ENCODE measurements at places on chromosomes 13 and 19.

GRCh38 chr19:47231215-47232054 lies 436 bp upstream of the BBC3 start:
- peak; percentile 66 for DNase-seq

GRCh38 chr19:52217576-52217975 lies 27.7 kb downstream of the PPP2R1A start:
- DNase-seq, result no peak

DNA sequence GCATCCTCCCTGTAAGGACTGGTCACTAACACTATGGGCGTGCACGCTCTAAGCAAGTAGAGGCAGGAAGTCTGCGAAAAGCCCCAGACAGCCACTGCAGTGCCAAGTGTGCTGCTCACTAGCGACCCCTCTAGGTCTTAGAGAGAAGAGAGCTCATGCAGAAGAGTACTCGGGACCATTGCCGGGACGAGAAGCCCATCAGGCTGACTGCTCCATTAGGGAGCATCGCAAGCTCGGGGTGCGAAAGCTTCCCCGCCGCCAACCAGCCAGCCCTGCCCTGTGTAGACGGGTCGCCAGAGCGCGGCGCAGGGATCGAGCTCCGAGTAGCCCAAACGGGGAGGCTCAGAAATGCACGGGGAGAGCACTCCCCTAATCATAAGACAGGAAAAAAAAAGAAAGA lies 16.6 kb downstream of the POU4F1 start:
- DNase-seq, result no peak

DNA sequence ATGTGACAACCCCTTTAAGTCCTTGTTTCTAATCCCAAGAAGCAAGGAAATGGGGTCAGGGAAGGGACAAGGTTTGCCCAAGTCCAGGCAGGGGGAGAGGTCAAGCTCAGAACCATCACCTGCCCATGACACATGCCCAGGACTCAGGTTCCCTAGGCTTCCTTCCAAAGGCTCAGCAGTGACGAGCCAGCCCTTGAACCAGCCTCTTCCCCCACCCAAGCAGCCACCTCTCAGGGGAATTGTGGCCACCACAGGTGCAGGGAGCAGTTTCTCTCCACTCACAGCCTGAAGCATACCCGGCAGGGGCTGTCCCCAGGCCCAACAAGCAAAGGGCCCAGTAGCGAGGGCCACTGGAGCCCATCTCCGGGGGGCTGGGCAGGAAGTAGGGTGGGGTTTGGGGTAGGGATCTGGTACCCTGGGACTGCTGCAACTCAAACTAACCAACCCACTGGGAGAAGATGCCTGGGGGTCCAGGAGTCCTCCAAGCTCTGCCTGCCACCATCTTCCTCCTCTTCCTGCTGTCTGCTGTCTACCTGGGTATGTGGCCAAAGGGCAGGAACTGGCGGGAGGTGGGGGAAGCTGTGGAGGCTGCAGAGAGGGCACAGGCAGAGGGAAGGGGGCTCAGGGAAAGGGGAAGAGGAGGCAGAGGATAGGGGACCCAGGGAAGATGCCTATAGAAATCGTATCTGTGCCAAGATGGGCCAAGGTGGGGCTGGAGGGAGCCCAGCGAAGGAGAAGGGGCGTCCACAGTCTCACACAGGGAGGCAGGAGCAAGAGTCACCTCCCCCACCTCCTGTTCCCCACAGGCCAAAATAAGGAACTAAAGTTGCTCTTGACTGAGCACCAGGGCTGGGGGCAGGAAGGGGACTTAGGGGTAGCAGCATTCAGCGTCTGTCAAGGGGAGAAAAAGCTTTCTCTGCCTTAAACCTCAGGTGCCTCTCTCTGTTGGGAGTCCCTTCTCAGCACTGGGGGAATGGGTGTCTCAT lies at the start of gene CD79A:
CD79A (plus strand) TSS at position 433 of the 986 bp plus-strand sequence; CDS start at position 459, 26 bp downstream.
- no peak for DNase-seq

DNA sequence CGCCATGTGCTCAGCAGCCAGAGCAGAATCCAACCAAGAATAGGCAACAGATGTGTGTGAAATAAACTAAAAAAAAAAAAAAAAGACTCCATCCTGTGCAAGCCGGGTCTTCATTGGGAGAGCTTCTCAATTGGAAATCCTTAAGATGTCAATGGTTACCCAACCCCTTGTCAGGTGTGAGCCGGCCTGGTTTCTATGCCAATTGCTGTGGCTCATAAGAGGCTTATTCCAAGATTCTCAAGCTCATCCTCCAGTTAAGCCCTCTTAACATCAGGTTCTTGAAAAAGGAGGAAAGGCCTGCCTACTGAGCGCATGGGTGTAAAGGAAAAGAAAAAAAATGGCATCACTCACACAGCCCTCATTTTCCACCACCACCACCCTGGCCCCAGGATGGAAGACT lies 1084.6 kb downstream of the UQCRFS1 start:
- DNase-seq, result no peak

DNA sequence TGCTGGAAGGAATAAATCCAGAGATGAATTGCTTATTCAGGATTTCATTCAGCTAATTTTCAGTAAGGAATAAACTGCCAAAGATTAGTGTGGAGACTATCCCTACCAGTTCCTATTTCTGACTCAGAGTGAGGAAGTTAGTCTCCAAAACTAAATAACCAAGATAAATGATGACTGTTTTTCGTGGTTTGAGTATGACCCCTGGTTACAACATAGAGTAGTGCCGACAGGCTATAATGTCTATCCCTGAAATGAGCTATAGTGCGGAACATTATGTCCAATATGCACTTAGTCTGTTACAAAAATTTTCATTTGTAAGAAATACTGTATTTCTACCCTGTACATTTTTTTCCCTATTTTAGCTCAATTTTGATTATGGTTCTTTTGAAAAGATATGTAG lies 51.4 kb downstream of the NBEA start:
- DNase-seq, result no peak

DNA sequence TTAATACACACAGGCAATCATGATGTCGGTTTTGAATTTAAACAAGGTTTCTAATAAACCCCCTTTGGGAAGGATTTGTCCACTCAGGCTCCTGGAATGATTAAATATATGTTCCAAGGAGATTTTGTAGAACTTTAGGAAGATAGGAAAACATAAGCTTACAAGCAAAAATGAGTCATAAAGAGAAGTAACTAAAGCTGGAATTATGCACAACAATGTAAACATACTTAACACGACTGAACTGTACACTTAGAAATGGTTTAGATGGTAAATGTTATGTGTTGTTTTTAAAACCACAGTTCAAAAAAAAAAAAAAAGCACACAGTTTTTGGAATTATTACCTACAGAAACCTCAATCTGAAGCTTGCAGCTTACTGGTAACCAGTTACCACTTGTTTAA lies 304.4 kb downstream of the NALCN start:
- no peak for DNase-seq

DNA sequence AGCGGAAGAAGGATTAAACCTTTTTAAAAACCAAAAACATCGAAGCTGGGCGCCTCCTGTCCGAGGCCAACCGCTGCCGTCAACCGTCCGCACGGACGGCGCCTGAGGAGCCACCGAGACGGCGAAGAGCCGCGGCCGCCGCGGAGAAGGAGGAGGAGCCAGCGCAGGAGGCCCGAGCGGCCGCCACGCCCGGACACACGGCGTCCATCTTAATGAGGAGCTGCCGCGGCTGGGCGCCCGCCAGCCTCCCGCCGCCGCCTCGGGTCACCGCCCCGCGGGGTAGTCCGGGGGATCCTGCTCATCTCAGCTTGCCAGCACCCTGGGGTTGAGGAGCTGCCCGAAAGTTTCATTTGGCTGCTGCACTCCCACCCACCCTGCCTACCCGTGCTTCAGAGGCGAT lies 10.6 kb downstream of the ZSCAN1 start:
- no peak for DNase-seq

DNA sequence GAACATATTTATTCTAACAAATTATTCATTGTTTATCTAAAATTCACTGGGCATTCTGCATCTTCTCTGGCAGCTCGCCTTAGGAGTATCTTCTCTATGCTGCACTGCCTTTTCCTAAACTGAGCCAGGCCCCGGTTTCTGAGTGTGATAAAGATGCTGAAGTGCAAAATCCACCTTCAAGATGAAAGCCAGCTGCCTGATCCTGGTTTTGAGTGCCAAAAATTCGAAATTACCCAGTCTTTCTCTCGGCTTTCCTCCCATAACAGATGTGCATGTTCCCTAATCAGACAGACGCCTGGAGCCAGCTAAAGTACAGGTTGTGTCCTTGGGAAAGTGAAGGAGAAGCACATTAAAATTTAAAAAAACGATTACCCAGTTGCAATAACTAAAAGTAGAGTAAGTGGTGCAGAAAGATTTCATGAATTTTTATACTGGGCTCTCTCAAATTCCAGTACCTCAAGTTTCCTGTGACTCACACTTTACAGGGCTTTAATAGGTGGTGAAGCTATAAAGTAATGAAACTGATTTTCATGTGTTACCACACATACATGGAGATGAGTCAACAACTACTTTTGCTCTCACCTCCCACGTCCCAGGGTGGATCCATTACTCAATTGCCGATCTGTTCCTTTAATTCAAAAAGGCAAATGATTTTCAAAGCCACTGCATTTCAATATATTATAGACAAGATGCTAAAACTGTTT lies 65.0 kb upstream of the GTF2F2 start:
- peak; percentile 83 for DNase-seq

GRCh38 chr13:98835156-98835555 lies 82.7 kb upstream of the SLC15A1 start:
- no peak for DNase-seq

DNA sequence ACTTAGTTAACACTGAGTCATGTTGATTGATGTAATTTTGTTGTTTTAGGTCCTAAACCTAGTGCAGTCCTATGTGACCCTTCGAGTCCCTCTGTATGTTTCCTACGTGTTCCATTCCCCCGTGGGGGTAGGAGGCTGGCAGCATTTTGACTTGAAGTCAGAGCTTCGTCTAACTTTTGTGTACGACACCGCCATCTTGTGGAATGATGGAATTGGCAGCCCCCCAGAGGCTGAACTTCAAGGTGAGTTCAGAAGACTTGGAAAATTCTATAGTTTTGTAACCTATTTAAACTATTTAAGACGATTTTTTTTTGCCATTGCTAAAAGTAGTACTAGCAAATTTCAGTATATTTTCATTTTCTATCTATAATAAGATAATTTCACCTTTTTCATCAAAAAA lies 117.9 kb downstream of the STOML3 start:
- DNase-seq, result no peak

DNA sequence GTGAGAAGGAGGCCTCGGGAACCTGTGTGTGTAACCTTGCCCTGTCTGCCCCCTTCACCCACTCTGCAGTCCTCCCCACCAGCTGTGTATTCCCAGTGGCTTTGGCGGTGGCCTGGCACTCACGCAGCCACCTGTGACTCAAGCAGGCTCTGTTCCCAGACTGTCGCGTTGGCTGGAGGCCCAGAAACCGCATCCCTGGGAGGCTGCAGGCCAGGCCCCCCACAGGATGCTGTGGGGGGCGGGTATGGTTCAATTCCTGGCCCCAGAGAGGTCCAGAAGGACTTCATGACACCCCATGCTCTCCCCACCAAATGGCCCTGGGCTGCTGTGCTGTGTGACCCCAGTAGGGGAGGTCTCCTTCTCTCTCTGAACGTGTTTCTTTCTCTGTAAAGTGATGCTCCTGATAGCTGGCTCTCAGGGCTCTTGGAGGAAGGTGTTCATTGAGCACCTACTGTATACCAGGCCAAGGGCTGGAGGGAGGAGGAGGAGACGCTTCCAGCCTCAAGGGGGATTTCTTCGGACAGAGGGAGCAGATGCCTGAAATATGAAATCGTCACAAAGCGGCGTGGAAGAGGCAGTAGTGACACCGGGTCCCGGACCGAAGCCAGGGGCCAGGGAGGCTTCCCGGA lies 1.9 kb upstream of the LINGO3 start:
- no peak for DNase-seq

DNA sequence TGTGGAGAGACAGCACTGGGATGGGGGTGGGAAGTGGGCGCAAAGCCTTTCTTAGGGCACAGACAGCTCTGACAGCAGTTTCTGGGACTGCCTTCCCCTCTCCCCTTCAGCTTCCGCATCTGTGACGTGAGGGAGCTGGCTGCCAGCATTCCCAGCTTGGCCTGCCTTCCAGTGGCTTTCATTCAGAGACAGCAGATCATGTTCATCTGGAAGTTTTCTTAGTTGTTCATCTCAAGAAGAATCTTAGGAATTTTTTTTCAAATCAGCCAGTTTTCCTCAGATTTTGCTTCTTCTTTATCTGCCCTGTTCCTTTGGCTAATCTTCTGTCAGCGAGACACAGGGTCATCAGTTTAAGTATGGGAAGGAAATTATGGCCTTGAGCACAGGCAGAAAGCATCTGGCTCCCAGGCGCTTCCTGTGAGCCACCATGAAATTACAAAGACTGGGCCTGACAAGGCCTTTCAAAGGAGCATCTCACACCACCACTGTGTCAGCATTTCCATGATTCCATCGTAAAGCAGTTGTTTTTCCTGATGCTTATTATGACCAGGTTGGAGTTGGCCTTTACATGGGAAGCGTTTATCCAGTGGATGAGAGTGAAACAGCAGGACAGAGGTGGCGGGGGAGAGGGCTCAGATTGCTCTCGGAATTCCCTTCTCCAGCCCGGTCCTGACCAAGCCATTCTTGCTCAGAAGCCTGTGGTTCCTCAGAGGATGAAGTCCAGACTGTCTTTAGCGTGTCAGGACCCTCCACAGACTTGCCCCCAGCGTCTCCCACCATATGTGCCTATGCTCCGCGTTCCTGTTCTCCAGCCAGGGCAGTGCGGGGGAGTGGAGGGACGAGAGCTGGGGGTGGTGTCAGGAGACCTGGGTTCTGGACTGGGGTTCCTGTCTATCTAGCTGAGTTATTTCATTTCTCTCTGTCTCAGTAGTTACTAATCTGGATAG lies 43.6 kb downstream of the ARHGAP35 start:
- DNase-seq, result peak; percentile 58

DNA sequence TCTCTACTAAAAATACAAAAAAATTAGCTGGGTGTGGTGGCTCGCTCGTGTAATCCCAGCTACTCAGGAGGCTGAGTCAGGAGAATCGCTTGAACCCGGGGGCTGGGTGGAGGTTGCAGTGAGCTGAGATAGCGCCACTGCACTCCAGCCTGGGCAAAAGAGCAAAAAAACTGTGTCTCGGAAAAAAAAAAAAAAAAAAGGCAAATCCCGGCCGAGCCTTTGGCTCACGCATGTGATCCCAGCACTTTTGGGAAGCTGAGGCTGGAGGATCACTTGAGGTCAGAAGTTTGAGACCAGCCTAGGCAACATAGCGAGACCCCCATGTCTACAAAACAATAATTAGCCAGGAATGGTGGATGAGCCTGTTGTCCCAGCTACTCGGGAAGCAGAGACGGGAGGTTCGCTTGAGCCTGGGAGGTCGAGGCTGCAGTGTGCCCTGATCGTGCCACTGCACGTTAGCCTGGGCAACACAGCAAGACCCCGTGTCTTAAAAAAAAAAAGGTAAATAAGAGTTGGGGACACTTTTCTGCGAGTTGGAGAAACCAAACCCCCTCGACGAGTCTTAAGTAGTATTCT lies 574 bp upstream of the GPX4 start:
- no peak for DNase-seq

- DNase-seq, result peak; percentile 52
Observed at GRCh38 chr13:42405665-42406390, 133.9 kb downstream of the AKAP11 start.
